ENCODE measurements at places on chromosomes 2 and 18.

DNA sequence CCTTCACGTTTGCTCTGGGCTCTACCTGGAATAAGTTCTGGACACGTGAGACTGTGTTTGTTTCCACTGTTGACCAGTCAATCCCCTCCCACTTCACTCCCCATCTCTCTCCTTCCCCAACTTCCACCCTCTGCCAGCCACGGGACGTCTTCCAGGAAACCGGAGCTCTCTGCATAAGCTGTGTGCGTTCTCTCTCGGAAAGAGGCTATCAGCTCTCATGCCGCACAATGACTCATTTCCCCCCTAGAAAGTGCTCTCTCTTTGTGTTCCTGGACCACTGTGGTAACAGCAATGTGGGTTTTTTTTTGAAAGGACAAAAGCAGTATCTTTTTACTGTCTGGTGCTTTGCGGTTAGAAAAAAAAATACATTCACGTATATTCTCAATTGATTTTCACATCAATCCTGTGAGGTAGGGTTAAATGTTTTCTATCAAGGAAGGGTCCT is 10.2 kb downstream of the PROKR1 start:
- no peak for DNase-seq

GRCh38 chr2:122883849-122884248 is 1128.4 kb downstream of the TSN start:
- no peak for DNase-seq

GRCh38 chr2:18650221-18650620 is 60.9 kb upstream of the NT5C1B start:
- no peak for DNase-seq

GRCh38 chr2:15092691-15093090 is 460.2 kb downstream of the LRATD1 start:
- no peak for DNase-seq

Measured in Calu3 (cell line).